ENCODE measurements at places on chromosomes 1 and 21.

DNA sequence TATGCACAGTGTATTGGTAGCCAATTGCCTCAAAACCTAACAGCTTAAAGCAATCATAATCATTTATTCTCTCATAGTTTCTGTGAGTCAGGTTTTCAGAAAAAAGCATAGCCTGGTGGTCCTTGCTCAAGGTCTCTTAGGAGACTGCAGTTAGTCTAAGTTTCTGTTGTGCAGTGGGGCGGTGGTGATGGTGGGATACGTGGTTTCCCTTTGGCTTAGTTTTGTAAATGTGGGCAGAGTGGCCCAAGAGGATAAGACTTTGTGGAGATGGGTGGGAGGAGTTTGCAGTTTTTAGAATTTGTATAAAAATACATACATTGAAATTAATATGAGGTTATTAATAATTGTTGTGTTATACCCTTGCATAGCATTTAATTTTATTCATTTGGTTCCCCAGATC, 68.6 kb downstream of the NOS1AP start:
- DNase-seq, result no peak

GRCh38 chr21:22096314-22096713, 1098.1 kb downstream of the NCAM2 start:
- no peak for DNase-seq

GRCh38 chr1:184257873-184258272, 129.0 kb upstream of the C1orf21 start:
- no peak for DNase-seq

DNA sequence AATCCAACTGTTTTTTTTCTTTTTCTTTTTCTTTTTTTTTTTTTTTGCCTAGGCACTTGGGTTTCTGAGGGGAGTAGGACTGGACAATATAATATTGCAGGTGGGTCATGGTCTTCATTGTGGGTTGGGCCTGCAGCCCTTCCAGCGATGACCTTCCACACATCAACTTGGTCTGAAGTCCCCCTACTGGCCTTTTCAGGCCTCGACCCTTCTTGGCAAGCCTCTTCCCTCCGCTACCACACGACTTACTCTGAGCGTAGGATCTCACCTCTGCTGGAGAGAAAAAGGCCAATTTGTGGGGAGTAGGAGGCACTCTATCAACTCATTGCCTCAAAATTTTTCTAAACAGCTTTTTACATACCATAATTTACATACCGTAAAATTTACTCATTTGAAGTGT, 51.1 kb upstream of the GRIK3 start:
- DNase-seq, result no peak

DNA sequence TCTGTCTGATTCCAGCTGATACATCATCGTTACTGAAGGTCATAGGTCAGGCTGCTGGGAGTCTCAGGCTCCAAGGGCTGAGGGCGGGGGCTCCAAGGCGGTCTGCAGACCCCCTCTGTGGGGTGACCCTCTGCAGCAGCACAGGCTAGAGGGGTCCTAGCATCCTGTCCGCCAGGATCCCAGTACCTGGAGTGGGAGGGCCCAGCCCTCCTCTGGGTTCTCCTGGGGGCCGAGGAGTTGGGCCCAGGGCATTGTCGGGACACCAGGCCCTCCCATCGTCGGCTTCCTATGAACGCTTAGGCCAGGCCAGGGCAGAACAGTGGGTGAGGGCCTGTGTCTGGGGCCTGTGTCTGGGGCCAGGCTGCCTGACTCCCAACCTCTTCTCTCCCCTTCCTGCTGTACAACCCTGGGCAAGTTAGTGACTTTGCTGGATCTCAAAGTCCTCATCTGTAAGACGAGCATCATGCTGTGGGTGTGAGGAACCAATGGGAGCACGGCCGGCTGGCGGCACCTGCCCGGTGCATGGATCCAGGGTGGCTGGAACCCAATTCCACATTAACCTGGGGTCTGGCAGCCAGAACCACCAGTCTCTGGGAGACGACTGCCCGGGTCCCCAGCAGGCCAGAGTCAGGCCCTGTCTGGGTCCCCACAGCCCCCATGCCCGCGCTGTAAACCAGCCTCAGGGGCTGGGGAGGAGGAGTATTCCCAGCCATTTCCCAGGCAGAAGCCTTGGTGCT, 56.2 kb upstream of the COL18A1 start:
- DNase-seq, result no peak

- DNase-seq, result no peak
These were observed 41.9 kb upstream of the IVNS1ABP start for GRCh38 chr1:185358957-185359356.

DNA sequence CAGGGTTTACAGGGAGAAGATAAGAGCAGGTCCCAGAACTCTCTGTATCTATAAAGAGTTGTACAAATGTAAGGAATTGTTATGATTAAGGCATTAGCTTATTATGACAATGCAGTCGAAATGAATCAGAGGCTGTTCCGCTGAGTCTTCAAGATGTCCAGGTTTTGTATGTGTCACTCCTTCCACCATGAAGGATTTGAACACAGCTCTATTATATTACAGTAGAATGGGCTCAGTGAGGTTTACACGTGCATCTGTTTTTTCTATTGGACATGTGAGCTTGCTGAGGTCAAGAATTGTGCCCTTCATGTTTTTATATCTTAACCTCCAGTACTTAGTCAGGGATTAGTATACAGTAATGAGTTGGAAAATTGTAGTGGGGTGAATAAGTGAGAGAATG, 86.3 kb downstream of the MPZL1 start:
- DNase-seq, result peak; percentile 15

- DNase-seq, result no peak
These were observed 1602.9 kb downstream of the KCNT2 start for GRCh38 chr1:195005338-195005737.

DNA sequence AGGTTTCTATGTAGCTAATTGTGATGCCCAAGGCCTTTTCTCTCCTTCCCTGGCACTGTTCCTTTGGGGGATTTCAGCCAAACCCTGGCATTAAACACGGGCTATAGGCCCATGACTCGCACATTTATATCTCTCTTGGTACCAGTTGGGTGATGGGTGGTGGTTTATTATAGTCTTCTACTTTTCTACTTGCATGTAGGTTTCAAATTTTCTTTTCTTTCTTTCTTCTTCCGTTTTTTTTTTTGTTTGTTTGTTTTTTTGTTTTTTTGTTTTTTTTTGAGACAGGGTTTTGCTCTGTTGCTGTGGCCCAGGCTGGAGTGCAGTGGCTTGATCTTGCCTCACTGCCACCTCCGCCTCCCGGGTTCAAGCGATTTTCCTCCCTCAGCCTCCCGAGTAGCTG, 1.1 kb downstream of the IL10RB start:
- DNase-seq, result no peak

- DNase-seq, result no peak
These were observed 41.2 kb upstream of the KLF17 start for GRCh38 chr1:44077421-44077820.

DNA sequence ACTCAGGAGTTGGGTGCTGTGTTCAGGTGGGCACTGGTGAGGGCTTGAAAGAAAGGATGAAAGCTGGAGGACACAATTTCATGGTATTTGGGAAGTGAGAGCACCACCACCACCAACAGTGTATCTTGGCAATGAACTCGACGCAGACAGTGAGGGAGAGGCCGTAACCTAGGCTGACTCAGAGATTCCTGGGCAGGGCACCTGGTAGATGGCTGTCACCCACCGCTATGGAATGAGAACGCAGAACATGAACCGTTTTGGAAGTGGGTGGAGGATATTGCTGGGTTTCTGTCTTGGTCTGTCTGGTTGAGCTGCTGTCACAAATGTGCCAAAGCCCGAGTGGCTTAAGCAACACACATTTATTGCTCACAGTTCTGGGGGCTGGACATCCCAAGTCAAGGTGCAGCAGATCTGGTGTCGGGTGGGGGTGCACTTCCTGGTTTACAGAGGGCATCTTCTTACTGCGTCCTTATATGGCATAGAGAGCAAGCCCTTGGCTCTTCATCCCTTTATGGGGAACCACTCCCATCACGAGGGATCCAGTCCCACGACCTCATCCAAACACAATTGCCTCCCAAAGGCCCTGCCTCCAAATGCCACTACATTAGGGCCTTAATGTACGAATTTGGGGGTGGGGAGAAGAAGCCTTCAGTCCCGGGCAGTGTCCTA, 246.3 kb downstream of the SIPA1L2 start:
- no peak for DNase-seq

DNA sequence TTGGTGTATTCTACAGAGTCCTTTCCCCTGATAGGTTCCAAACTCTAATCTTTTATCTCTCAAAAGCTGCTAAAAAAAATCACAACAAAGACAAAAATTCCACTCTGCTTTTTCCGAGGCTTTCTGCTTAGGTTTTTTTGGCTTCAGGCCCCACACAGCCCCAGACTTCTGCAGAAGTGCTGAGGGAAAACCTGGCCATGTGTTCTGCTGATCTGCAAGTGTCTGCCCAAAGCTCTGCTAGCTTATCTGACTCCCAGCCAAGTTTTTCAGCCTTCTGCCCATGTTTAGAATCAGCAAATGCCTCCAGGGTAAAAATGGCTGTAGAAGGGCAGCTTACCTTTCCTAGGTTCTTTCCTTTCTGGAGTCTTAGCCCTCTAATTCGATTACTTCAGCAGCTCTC, 28.4 kb downstream of the DISP3 start:
- DNase-seq, result no peak
